ENCODE measurements at places on chromosomes 12 and 14. TPM values are rescaled to one million over a fixed set of nuclear protein-coding genes. Genes with fewer than 3 reads are reported as not detected.

Gene CLEC4A
- 2.3 TPM for polyA plus RNA-seq

DNA sequence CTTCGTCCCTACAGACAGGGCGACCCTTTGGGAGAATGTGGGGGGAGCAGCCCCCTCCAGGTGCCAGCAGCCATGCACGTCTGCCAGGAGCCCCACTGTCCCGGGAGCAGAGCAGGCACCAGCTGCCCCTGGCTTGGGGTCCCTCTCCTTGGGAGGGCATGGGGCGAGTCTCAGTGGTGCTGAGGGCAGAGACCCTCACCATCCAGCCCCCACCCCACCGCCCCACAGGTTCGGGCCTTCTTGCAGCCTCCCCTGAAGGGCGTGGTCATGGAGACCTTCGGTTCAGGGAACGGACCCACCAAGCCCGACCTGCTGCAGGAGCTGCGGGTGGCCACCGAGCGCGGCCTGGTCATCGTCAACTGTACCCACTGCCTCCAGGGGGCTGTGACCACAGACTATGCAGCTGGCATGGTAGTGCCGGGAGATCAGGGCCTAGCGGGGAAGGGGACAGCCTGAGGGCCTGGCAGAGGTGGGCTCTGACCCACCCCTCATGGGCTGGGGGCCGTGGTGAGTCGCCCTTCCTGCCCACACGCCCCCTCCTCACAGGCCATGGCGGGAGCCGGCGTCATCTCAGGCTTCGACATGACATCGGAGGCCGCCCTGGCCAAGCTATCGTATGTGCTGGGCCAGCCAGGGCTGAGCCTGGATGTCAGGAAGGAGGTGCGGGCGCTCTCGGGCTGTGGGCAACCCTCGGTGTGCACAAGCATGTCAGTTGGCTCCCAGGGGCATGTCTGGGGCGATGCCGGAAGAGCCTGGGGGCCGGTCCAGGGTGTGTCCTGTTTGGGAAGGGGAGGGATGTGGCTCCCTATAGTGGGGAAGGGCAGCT, 18.8 kb downstream of the ASPG start:
- no peak for DNase-seq

GRCh38 chr14:100192250-100192671, 32.8 kb upstream of the DEGS2 start:
- DNase-seq: no peak

Gene SMCO2
- polyA plus RNA-seq: 0.50 TPM

GRCh38 chr14:31677630-31678029, 116.4 kb downstream of the NUBPL start:
- no peak for DNase-seq

GRCh38 chr12:42162965-42163364, 18.3 kb upstream of the GXYLT1 start:
- DNase-seq: no peak

Gene GSG1
- 0.28 TPM for polyA plus RNA-seq

Gene TMEM233
- 1.4 TPM for polyA plus RNA-seq

DNA sequence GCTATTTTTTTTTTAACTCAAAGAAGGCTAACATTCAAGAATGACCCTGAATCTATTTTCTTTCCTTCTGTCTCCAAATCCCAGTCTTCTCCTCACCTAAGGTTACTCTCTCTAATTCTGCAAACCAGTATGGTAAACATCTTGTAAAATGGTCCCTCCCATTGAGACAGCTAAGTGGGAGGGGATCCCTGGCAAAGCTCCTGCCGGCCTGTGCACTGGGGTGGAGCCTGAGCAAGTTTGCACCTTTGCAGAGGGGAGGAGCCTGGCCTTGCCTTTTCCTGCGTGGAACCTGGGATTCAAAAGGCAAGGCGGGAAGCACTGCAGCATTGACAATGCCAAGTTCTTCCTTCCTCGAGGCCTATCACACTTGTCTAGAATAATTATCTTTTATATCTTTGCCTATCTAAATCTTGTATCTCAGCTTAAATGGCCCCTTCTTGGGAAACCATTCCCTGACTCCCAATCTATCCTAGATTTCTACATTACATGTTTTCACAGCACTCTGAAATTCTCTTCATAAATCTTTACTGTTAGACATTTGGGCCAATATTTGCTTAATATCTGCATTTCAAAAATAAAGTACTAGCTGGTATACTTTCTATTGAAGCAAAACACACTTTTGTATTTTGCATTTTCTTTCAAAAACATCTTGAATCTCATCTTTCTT, 83.0 kb downstream of the EPS8 start:
- DNase-seq: no peak

- DNase-seq: no peak
Observed at GRCh38 chr12:32229971-32230612, 123.4 kb downstream of the BICD1 start.

Gene VRTN
- 0.06 TPM for polyA plus RNA-seq

Gene CPNE6
- polyA plus RNA-seq: not detected

GRCh38 chr14:74029136-74029535, 10.0 kb downstream of the BBOF1 start:
- DNase-seq: no peak

GRCh38 chr12:82524641-82525040, 162.1 kb upstream of the TMTC2 start:
- DNase-seq: no peak

GRCh38 chr14:36848213-36848612, 186.6 kb downstream of the PAX9 start:
- no peak for DNase-seq

Gene RHOJ
- polyA plus RNA-seq: 19.9 TPM

GRCh38 chr14:84323978-84324377, 1206.0 kb upstream of the FLRT2 start:
- no peak for DNase-seq

Gene TOMM20L
- 2.8 TPM for polyA plus RNA-seq

Gene PLEKHG7
- 1.3 TPM for polyA plus RNA-seq

DNA sequence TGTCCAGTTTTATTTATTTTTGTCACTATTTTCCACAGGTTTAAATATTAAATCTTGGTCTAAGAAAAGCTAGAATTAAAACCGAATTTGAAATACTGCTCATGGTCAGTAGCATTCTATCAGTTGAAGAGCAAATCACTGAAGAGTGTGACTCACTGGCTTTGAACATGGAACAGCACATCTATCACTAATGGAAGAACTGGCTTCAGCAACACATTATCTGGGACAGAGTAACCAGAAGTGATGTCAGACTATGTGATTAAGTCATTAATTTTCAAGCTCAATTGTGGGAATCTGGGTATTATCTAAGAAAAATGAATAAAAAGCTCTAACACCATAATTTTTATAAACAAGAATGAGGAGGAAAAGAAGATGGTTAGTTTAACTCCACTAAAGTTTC, 527.5 kb downstream of the TMTC2 start:
- DNase-seq: no peak

DNA sequence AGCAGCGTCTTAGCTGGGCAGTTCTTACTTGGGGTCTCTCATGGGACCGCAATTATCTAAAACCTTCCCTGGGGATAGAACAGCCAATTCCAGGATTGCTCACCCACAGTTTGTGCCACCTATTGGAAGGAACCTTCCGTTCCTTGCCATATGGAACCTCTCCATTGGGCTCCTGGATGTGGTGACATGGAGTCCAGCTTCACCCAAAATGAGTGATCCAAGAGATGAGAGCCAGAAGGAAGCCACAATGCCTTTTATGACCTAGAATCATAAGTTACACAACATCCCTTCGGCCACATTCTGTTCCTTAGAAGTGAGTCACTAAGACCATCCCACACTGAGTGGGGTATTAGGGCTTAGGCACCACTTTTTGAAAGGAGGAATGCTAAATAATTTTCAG, 164.4 kb downstream of the FBXL14 start:
- no peak for DNase-seq

Gene HNRNPC
- polyA plus RNA-seq: 1,041 TPM

Gene ATP2B1
- 95.1 TPM for polyA plus RNA-seq

DNA sequence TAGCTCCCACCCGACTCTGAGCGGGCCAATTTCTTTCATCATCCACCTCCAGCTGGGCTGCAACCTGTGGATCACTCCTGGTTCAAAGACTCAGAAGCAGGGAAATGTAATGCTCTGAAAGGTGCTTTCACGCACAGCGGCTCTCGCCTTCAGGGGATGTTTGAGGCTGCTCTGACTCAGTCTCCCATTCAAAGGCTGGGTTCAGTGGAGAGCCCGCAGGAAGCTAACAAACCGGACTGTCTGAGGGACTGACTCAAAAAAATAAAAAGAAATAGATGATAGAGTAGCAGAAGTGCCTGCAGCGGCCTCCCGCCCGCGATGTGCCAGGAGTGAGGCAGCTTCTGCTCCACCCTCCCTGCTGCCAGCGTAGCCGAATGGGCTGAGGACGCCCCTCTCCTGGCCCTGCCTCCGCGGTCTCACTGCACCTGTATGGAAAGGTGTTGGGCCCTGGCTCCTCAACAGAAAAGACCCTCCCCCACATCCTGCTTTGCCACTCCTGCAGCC, 98.0 kb downstream of the GCH1 start:
- DNase-seq: no peak

Measured in renal pelvis (tissue), 12 donors.